ENCODE measurements at places on chromosomes 1 and 21. TPM values are rescaled to one million over a fixed set of nuclear protein-coding genes. Genes with fewer than 3 reads are reported as not detected.

- DNase-seq: no peak
Observed at GRCh38 chr1:150221552-150221951, 14.4 kb downstream of the ANP32E start.

DNA sequence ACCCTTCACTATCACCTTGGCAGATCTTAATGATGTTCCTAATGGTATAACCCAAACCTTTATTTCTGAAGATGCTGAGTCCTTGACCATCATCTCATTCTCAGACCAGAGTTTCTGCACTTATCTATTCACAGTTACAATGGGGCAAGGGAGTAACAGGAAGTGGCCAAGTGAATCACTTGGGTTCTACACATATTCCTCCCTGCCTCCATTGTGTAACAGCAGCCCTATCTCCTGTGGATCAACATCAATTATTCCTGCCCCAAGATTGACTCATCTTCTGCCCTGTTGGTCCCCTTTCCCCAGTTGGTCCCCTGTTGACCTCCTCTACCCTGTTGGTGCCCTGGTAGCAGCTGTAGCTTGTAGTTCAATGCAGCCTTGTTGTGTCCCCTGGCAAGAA lies 10.3 kb upstream of the S100A7 start:
- DNase-seq: no peak

VWA5B1 gene
- 0.45 TPM for polyA plus RNA-seq

- DNase-seq: no peak
Observed at GRCh38 chr1:101029184-101029583, 3.6 kb upstream of the DPH5 start.

DNA sequence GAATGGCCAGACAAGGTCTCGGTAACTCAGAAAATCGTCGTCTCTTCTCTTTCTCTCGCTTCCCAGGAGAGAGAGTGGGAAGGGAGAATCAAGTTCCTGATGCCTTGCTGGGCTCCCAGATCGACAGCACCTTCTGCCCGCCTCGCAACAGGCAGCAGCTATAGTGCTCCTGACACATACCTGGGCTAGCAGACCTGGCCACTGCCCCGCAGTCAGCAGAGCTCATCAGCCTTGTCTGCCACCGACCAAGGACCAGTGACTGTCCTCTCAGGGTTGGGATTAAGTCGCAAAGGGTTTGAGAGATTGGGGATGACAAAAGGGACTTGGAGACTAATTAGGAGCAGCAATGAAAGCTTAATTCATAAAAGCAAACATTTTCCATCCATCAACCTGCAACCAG lies 4.1 kb downstream of the RUNX3 start:
- no peak for DNase-seq

GRHL3 gene
- 0.25 TPM for polyA plus RNA-seq

CYP4Z1 gene
- polyA plus RNA-seq: 0.26 TPM

DNA sequence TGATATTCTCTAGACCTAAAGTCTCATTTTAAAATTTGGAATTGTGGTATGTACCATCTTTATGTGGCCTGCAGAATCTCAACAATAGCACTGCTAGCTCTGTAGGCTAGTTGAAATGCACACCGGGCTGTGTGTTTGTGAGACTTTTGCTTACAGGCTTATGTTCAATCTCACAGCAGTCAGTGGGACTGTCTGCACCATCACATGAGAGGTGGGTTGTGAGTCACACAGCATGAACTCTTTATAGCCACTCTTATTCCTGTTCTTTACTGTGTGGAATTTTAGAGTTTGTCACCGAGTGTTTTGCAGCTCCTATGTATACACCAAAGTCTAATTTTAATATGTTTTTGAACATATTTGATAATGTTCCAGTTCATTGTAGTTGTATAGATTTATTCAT lies 74.6 kb downstream of the RASAL2 start:
- DNase-seq: no peak

- no peak for DNase-seq
Observed at GRCh38 chr21:29115899-29116298, 14.5 kb upstream of the MAP3K7CL start.

SAMSN1 gene
- 2.1 TPM for polyA plus RNA-seq

GRCh38 chr21:43598416-43599120 lies 60.7 kb downstream of the HSF2BP start:
- DNase-seq: no peak

DNA sequence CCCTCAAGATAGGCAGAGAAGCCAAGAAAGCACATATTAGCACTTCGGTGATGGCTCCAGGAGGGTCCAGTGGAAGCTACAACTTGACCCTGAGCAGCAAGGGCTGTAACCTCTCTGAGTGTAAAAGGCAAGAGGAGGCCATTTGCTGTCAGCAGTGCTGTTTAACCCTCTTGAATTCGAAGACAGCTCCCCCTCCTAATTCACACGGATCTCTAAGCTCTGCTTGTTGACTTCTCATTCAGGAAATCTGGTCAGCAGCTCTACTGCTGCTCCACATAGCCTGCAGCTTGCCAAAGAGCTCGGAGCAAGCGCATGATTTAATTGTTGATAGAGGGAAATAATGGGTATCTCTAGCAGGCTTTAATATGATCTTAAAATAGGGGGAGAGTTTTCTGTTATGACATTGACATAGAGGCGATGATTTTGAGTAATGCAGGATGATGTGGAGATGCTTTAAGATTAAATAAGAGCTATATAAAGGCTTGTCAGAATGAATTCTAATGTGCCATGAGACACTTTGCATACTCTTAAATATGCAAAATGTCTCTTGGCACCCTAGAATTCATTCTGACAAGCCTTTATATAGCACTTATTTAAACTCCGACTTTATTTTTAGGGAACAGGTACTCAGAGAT lies 79.4 kb upstream of the USH2A start:
- DNase-seq: no peak
